Activated CD4-positive, alpha-beta T cell treated with anti-CD3 and anti-CD28 coated beads, Interleukin-2, amount 50 U/mL, for 48 hours (primary cell): ENCODE measurements at places on chromosomes 6 and 20.

DNA sequence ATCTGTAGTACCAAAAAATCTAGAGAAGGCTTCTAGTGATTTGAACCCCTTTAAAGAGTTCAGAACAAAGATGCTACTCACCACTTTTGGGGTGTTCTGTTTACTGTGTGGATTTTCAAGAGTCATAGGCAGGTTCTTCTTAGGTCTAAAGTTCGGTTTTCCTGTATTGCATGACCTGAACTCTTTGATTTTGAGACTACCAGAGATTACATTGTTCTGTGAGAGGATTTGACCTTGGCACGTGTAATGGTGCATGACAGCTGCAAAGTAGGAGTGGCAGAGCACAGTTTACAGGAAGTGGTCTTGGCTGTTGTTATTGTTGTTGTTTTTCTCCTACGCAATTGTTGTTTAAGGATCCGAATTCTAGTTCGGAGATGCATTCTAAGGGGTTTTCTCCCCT is 592.7 kb downstream of the EPHA7 start:
- no peak for DNase-seq

GRCh38 chr20:17753516-17753915 is 53.8 kb downstream of the BANF2 start:
- no peak for DNase-seq

GRCh38 chr6:152268846-152269442 is 368.2 kb downstream of the SYNE1 start:
- no peak for DNase-seq

DNA sequence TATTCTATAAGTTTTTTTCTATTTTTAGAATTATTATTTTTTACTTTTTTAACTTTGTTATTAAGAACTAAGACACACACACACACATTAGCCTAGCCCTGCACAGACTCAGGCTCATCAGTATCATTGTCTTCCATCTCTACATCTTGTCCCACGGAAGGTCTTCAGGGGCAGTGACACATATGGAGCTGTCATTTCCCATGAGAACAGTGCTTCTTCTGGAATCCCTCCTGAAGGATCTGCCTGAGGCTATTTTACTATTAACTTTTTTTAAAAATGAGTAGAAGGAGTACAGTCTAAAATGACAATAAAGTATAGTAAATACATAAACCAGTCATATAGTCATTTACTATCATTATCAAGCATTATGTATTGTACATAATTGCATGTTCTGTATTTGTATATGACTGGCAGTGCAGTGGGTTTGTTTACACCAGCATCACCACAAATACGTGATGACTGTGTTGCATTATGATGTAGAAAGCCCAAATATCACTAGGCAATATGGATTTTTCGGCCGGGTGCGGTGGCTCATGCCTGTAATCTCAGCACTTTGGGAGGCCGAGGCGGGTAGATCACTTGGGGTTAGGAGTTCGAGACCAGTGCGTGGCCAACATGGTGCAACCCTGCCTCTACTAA is 57.9 kb downstream of the HIVEP1 start:
- no peak for DNase-seq

DNA sequence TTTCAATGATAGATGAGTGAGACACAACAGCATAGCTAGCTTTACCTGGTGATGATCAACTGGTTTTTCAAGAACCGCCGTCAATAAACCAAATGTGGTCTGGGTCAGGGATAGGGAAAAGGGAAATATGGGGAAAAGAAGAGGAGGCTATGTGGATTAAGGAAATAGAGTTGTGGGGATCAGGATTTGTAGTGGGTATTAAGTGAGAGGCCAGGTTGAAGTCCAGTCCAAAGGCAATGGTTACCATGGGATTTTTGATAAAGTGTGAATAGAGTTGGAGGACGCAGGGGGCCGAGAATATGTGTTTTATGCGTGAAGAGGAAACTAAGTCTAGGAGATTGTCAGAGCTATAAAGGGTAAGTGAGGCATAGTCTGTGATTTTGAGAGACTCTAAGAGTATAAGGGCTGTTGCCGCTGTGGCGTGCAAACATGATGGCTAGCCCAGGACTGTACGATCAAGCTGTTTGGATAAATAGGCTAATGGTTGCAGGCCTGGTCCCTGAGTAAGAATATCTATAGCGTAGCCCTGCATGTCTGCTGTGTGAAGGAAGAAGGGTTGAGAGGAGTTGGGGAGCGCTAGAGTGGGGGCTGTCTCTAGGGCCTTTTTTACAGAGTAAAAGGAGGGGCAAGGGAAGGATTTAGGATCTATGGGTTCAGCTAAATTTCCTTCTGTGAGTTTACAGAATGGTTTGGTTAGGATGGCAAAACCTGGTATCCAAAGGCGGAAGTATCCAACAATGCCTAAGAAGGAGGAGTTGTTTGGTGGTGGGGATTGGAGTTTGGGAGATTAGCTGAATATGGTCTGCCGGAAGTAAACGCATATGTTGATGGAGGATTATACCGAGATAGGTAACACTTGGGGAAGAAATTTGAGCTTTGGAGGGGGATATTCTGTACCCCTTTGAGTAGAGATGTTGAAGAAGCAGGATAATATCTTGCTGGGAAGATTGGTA is 749.7 kb upstream of the ADGRB3 start:
- DNase-seq = no peak

DNA sequence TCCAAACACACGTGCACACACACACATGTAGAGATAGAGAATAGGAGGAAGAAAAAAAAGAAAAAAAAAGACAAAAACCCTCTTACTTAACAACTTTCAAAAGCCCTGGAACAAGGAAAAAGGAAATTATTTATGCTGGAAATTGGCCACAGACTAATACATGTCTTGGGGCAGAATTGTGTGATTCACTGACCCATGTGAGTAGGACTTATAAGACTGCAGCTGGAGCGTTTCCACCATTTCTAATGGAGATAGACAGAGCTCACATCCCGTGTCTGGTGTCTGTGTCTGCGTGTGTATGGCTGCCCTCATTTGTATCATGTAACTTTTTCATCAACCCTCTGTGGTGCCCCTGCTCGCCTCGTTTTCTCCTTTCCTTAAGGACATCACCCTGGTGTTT is 99.8 kb upstream of the PDE10A start:
- DNase-seq = no peak

- no peak for DNase-seq
Observed at GRCh38 chr20:53606364-53606985, 12.8 kb upstream of the ZNF217 start.

DNA sequence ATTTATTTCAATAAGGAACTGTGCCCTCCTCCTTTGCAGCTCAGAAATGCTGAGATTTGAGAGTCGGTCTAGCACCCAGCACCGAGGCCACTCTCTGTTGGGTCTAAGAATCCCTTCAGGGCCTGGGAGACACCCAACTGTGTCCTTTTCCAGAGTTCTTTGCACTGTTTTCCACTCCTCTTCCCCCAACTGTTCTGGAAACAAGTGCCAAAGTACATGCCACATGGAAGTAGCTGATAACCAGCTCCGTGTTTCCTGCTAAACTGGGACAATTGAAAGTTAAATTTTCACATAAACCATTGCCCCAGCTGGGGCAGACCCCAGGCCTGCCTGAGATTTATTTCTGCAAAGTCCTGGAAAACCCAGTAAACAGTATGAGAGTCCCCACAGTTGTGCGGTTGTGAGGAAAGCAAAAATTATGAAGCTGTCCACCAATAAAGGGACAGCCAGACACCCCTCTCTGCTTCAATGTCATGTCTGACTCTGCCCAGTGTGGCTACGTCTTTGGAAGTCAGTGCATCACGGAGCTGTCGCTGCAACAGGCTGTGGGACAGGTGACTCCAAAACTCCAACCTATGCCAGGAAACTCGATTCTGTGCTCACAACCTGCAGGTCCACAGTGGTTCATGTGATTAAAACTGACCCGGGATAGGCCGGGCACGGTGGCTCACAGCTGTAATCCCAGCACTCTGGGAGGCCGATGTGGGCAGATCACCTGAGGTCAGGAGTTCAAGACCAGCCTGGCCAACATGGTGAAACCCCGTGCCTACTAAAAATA is 178.0 kb upstream of the AFDN start:
- no peak for DNase-seq

- DNase-seq = no peak
Observed at GRCh38 chr6:107436881-107437280, 22.5 kb downstream of the PDSS2 start.

DNA sequence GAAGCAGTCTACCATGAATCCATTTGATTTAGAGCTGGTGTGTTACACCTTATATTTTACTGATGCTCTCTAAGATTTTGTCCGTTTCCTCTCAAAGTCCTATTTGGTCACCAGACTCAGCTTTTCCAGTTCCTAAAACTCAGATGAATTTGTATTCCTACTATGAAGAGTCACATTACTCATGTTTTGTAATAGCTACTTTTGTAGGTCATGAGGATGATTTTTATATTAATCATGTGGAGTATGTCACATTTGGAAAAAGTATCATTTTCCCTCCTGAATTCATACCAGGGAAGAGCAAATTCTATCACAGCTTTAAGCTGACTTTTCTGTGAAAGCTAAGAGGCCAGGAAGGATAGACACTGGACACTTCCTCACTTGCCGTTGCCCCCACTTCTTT is 140.6 kb upstream of the SCGN start:
- no peak for DNase-seq

DNA sequence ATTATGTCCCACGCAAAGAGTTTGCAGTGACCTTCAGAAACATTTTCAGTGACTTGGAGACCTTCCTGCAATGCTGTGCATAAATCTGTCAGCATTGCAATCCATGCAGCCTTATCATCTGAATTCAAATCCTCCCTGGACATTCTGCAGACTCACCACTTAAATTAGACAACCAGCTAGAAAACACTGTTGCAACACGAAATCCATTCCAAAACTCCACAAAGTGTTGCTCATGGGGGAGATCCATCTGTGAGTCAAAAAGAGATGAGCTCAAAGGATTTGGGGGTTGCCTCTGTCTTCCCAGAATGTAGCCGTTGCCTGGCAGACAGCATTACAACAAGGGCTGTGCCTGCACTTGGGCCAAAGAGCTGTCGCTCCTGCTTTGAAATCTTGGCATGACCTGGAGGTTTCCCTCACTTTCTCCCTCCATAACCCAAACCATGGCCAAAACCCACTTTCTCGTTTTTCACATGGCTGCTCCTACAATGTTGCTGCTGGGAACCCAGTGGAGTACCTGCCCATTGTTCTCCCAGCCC is 163.5 kb upstream of the CDYL start:
- no peak for DNase-seq

DNA sequence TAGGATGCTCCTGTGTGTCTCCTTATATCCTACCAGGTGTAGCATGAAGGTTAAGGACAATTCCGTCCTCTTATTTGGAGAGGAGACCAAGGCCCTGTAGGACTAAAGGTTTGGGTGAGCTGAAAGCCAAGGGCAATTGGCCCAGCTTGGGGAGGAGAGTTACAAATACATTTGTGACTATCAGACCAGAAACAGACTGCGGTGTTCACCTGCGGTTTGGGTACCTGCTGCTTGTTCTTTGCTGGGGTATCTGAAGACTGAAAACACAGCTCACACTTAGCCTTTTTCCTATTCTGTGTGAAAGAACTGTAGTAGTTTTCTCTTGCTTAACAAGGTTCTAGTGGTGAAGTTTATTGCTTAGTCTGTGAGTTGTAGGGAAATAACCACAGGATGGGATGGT is 55.0 kb downstream of the ESR1 start:
- no peak for DNase-seq

- DNase-seq = no peak
Observed at GRCh38 chr6:130773860-130774259, 53.3 kb upstream of the SMLR1 start.

DNA sequence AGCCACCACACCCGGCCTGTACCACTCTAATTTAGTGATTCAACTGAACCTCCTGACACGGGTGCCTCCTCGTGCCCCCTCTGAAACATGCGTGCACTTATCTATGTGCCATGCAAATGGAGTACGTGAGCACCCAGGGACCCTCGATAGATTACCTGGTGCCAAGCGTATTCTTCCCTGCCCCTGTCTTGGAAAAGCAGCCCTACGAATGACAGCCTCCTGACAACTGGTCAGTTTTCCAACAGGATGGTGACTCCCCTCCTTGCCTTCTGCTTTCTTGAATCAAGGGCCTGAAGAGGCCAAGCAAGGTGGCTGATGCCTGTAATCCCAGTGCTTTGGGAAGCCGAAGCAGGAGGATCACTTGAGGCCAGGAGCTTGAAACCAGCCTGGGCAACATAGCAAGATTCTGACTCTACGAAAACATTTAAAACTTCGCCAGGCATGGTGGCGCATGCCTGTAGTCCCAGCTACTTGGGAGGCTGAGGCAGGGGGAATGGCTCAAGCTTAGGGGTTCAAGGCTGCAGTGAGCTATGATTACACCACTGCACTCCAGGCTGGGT is 25.4 kb upstream of the SYNJ2 start:
- no peak for DNase-seq

DNA sequence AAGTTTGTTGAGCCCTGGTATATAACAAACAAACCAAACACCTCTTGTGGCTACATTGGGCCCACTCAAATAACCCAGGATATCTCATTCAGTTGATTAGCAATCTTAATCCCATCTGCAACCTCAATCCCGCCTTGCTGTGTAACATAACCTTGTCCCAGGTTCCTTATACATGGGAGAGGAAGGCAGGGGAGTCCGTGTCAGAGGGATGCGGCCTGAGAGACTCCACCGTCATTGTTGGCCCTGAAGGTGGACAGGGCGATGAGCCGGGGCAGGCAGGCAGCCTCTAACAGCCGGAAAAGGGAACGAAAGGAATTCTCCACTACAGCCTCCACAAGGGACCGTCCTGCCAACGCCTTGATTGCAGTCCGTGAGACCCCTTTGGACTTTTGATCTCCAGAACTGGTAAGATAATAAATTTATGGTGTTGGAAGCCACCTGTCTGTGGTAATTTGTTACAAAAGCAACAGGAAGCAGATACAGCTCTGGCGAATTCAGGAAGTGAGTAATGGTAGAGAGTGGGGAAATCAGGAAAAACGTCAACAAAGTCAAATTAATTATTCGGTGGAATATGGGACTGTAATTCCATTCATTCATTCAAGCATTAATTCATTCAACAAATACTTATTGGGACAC is 124.5 kb upstream of the SALL4 start:
- DNase-seq = no peak

- DNase-seq = no peak
Observed at GRCh38 chr6:1610497-1611321, 994 bp downstream of the FOXC1 start.

GRCh38 chr20:11054266-11054993 is 380.6 kb upstream of the JAG1 start:
- no peak for DNase-seq
